ENCODE measurements at places on chromosomes 1 and 21. TPM values are rescaled to one million over a fixed set of nuclear protein-coding genes. Genes with fewer than 3 reads are reported as not detected.

DNA sequence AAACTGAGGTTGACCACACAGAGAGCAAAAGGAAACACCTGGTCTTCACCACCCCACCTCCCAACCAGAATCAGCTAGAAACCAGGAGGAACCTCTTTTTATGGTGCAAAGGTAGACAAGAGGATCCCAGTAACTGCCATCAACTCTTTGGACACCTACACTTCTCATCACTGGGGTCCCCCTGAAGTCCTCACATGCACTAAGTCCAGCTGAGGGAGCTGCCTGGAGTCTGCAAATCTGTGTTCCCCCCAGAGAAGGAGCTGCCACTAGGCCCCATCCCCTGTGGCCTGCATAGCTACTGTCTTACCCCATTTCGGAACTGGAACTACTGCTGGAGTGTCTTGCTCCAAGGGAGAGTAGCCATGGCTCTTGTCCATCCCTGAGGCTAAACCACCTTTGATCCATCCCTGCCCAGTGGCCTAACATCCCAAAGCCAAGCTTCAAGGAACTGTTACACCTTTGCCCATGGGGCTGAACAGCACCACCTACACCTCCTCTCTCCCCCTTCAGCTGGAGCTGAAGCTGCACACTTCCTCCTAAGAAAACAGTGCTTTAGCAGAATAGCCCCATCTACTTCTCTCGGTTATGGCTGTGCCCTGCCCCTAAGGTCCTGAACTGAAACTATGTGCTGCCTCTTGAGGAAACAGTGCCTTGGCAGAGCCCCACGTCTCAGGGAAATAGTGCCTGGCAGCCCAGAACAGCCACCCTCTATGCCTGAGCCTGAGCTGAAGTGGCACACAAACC lies 85.4 kb upstream of the CD53 start:
- DNase-seq: no peak

GRCh38 chr1:66271216-66271903 lies 262.6 kb upstream of the SGIP1 start:
- peak; percentile 64 for DNase-seq

GRCh38 chr1:115302390-115302961 lies 35.6 kb downstream of the NGF start:
- no peak for DNase-seq

DNA sequence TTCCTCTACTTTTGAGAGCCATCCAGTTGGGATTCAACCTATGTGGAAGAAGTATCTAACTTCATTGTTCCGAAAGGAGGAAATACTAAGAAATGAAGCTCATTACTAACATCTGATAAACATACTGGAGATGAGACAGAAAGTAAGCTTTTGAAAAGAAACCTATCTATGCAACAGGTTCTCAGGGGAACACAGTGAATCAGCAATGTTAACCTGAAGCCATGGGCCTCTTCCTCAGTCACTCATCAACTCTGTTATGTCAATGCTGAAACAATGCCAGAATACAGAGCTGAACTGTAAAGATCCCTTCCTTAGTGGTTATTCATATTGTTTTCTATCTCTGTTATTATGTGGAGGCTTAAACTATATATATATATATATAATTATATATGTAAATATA lies 55.5 kb upstream of the ESRRG start:
- DNase-seq: no peak

The WDR64 gene
- not detected for total RNA-seq

The NBPF6 gene
- not detected for total RNA-seq

DNA sequence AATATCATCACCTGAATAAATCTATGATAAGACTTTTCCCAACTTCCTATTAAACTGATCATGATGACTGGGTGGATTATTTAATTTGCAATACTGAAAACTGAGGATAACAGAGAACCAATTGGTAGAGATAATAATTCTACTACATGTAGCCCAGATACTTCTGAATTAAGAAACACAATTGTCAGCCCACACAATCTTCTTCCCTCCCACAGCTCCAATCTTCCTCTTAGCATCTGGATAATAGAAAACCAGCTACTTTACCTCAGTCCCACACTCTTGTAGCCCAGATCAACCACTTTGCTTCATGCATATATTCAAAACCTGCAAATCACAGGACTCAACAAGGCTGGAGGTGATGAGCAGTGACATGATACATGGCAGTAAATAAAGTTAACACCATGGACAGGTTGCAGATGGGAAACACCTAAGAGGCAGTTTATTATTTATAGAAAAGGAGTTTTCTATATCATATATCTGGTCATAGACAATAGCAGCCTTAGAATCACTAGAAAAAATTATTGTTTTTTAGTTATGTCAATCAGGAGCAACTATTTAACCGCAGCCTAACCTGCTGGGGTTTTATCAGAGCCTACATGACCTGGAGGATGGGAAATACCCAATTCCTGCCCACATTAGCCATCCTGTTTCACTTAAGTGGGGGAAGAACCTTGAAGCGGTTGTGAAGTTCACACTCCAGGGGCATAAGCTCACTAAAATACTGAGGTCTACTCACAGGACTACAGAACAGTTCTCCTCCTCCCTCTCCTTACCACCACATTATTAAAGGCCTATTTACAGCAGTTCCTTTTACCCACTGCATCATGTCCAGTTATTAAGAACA lies 16.7 kb downstream of the FRRS1 start:
- DNase-seq: no peak

The SPRR1B gene
- not detected for total RNA-seq

- DNase-seq: no peak
Observed at GRCh38 chr1:73105755-73106154, 823.4 kb upstream of the NEGR1 start.

- DNase-seq: no peak
Observed at GRCh38 chr1:64975127-64975526, 8.8 kb upstream of the JAK1 start.

GRCh38 chr1:172212124-172212523 lies 208.4 kb upstream of the C1orf105 start:
- no peak for DNase-seq

All from thoracic aorta (tissue), 2 donors.